ENCODE measurements at places on chromosomes 4 and X.

- DNase-seq: no peak
These were observed 58.9 kb upstream of the FAM9C start for GRCh38 chrX:13103188-13103913.

DNA sequence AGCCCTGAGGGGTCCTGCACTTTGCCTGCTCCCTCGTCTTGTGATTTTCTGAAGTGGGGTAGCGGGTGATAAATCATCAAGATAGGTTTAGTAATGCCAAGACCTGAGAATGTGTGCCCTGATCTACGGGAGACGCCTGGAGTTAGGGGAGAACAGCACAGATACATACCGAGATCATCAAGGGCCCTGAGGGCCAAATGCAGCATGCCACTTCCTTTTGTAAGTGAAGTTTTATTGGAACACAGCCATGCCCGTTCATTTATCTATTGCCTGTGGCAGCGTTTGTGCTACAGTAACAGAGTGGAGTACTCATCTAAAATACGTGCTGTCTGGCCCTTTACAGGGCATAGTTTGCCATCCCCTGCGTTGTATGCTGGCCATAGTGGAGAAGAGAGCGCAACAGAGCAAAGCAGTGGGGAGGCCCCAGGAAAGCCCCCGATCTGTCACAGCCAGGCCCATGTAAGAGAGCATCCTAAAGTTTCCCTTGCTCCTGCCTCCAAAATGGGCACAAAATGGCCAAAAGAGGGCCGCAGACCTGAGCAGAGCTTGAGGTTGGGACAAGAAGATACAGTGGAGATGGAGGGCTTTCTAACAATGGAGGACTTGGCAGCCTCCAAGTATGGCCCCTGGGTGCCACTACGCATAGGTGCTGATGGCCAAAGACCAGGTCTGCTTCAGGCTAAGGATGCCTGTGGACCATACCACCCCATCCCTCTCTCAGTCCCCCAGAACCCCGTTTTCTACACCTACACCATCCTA lies 167.0 kb downstream of the SMIM20 start:
- no peak for DNase-seq

- DNase-seq: no peak
These were observed 2.0 kb downstream of the TRAPPC2 start for GRCh38 chrX:13732246-13733067.

GRCh38 chr4:75567725-75568124 lies 11.9 kb downstream of the ODAPH start:
- DNase-seq: no peak

DNA sequence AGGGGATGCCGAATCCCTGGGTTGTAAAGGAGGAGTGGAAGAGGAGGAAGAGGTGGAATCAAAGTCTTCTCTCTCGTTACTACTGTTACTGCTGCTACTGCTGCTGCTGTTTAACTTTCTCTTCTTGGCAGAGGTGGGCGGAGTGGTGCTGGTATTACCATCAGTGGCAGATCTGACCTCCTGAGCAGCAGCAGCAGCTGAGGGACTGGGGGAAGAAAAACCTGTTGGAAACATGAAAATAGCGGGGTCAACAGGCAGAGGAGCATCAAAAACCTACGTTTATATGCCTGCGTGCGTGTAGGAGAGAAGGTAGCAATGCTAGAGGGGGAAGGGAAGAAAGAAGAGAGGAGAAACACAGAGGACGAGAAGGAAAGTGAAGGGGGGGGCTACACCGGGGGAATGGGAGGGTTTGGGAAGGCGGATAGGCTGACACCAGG lies 339 bp downstream of the CUL4B start:
- peak; percentile 34 for DNase-seq

GRCh38 chr4:171639540-171639939 lies 173.7 kb upstream of the GALNTL6 start:
- DNase-seq: no peak

- DNase-seq: no peak
These were observed 1.9 kb upstream of the MAMLD1 start for GRCh38 chrX:150361070-150361776.
